ENCODE measurements at places on chromosomes 12 and 14.

DNA sequence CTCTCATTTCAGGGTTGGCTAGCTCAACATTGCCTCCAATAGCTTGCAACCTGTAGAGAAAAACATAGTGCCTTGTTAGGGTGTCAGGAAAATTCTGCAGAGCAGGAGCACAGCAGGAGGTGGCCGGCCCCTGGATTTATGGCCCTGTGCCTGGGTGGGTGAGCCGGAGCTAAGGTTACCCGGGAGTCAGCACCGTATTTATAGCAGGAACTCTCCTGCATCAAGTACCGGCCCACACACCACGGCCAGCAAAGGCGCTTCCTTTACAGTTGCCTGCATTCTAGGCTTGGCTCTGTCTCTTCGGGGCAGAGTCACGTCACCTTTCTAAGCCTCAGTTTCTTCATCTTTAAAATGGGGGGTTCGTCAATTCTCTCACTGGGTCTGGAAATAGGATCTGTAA is 52.8 kb upstream of the EML1 start:
- no peak for DNase-seq

GRCh38 chr14:73802431-73803188 is 49.0 kb upstream of the PTGR2 start:
- DNase-seq, result no peak

GRCh38 chr12:45368841-45369489 is 153.1 kb downstream of the ANO6 start:
- DNase-seq, result no peak

- no peak for DNase-seq
Measured at GRCh38 chr12:75361408-75361807, 26.9 kb downstream of the GLIPR1L1 start.

DNA sequence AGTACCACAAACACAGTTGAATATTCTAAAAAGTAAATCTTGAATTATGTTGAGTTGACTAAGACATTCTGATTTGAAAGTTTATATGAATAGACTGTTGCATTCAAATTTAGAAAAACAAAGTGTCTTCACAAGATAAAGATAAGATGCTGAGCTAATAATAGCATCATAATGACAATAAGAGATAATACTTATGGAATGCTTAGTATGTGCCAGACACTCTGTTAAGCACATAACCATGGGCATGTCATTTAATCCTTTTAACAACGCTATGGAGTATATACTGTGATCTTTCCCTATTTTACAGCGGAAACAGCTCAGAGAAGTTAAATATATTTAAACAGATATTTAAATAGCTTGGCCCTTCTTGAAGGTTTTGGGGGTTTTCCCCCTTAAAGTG is 163.4 kb downstream of the SRGAP1 start:
- no peak for DNase-seq

- DNase-seq, result no peak
Measured at GRCh38 chr12:78420991-78421390, 443.6 kb upstream of the SYT1 start.

DNA sequence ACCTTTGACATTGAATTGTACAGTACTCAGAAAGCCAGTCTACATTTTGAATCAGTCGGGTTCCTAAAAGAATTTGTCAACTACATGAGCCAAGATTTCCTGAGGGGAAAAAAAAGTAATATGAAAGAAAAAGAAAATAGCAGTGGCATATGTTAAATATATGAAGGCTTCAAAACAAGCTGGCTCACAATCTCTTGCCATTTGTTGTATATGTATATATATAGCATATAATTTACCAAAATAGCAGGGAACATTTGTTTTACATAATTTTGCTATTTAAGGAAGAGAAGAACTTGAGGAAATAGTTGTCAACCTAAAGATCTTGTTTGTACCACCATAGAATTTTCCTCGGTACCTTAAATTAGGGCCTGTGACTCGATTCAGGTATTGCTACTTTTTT is 16.9 kb downstream of the SVOP start:
- DNase-seq, result no peak

DNA sequence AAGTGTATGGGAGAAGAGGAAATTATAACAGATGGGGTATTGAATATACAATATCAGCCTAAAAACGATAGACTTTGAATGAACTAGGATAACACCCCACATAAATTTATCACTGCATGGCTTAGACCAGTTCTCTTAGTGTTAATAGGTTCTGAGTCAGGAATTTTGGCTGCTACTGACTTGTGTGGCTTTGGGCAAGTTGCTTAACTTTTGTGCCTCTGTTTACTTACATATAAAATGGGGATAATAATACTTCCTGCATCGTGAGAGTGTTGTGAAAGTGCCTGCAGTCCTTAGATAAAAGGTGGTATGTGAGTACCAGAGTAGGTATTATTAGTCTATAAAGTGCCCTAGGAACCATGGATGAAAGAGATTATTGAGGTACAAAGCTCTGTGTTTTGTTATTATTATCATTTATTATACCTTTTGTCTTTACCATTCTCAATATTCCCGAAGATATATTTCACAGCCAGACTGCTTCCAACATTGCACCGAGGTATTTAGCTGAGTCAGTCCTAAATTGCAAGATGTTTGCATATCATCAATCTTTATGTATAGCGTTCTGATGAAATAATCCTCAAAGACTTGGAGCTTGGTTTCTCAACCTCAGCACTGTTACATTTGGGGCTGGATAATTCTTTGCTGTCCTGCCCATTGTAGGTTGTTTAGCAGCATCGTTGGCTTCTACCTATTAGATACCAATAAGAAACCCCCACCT is 2.3 kb upstream of the PAWR start:
- no peak for DNase-seq

- DNase-seq, result no peak
Measured at GRCh38 chr12:26855337-26855736, 22.3 kb upstream of the ITPR2 start.

- no peak for DNase-seq
Measured at GRCh38 chr14:100713705-100714104, 13.0 kb upstream of the DLK1 start.

DNA sequence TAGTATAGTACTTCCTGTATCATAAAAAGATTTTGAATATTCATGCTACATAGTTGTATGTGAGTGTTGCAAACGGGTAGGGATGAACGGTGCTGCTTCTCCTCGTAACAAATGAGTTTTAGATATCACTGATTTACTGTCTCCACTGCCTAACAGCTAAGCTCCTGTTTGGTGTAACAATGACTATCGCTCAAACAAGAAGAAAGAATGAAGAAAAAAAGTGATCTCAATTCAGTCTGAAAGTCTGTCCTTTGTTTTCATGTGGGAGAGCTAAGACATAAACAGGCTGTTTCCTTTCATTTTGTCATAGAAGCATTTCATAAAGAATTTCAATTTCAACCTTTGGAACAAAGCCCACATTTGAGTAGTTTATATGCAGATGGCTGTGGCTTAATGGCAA is 26.1 kb upstream of the RTRAF start:
- DNase-seq, result no peak

- no peak for DNase-seq
Measured at GRCh38 chr14:54219261-54220070, 177.3 kb upstream of the CDKN3 start.

DNA sequence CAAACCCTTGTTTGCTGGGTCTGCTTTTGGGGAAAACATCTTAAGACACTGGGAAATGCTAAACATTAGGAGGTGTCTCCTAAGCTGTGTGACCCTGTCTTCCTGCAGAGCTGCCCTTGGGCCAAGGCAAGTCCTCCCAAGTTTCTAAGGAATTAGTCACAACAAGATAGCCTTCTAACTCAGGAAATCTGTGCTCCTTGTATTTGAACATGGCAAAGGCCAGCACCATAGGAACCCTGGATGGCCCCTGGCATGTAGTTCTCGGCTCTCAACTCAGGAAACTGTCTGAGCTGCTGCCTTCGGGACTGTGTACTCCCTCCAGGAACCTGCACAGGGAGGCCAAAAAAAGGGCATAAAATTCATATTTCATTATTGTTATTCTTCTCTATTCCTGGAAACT is 37.6 kb upstream of the LTBP2 start:
- DNase-seq, result no peak

- no peak for DNase-seq
Measured at GRCh38 chr14:101687756-101688546, 73.6 kb upstream of the PPP2R5C start.

DNA sequence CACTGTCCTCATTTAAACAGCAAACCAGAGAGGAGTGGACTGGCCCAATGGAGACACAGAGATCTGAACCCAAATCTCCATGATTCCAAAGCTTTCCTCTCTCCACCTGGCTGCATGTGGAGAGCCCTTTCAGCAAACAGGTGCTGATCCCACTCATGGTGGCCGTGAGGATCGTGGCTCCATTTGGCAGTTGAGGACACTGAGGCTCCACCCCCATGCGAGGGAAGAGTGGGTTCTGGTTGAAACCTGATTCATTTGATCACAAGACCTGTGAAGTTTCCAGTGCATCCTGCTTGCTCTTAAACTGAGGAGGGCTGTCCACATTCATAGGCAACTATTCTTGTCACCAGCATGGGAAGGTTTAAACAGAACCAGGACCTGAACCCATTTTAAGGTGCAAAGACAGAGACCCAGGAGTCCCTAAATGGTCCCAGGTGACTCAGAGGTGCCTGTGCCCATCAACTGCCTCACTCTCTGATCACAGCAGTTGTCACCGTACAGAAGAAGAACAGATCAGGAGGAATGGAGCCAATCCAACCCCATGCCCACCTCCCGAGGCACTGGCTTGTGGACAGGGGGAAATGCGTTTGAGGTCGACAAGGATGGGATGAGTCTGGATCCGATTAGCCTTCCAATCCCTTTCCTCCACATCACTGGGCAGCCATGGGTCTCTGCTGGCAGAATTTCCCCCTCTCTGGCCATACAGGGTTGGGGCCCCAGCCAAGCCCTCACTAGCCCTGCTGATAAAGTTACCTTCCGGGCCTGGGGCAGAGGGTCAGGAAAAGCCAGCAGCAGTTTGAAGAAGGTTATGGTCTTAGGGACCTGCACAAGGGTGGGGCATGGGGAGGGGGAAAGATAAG is 45.5 kb upstream of the BCL11B start:
- no peak for DNase-seq

DNA sequence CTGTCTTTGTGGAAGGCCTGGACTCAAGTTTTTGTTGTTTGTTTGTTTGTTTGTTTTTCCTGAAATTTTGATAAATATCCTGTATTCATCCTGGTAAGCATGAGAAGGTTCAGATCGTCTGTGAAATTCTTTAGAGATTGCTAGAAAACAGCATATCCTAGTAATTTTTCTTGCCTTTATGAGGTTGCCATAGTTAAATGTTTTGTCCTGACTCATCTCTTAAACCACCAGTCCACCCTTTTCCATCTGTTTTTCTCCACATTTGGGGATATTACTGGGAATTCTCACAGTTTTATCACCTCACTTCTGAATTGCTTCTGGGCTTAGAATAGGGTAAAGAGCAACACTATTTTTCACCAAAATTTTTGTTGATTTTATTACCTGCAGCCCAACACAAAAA is 248.3 kb downstream of the FBXL14 start:
- no peak for DNase-seq

- no peak for DNase-seq
Measured at GRCh38 chr12:103833095-103833775, 7.8 kb downstream of the NT5DC3 start.

GRCh38 chr12:92224685-92225331 is 79.2 kb upstream of the BTG1 start:
- DNase-seq, result no peak

- no peak for DNase-seq
Measured at GRCh38 chr12:84561351-84561750, 351.2 kb downstream of the SLC6A15 start.

GRCh38 chr12:111330800-111331752 is 37.8 kb downstream of the PHETA1 start:
- no peak for DNase-seq

DNA sequence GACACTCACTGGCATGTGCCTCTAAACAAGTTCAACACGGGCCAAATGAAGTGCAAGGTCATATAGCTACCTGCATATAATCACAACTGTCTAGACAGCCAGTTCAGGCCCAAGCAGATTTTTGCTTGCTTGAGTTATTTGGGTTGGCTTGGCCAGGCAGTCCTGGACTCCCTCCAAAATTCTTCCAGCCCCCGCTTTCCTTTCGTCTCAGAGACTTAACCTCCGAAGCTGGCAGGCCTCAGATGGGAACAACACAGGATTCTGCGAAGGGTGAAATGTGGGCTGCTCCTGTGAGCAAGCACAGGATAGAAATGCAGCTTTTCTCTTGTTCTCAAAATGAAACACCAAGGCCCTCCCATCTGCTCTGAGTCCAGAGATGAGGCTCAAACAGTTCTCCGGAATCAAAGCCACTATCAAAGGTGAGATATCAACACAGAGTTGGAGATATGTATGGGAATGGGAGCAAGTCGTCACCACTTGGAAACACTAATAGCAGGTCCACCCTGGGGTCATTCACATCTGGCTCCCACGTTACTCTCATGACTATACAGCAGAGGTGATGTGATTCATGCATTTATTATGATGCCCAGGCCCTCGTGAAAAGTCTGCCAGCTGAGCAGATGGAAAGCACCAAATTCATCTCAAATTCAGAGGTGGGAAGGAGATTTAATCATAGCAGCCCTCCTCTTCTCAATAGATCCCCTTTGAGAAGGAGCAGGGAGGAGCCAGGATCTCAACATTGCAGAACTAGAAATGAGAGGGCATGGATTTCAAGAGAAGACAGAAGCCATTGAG is 389.8 kb downstream of the NUAK1 start:
- no peak for DNase-seq

- no peak for DNase-seq
Measured at GRCh38 chr12:40645361-40645760, 46.9 kb upstream of the CNTN1 start.

DNA sequence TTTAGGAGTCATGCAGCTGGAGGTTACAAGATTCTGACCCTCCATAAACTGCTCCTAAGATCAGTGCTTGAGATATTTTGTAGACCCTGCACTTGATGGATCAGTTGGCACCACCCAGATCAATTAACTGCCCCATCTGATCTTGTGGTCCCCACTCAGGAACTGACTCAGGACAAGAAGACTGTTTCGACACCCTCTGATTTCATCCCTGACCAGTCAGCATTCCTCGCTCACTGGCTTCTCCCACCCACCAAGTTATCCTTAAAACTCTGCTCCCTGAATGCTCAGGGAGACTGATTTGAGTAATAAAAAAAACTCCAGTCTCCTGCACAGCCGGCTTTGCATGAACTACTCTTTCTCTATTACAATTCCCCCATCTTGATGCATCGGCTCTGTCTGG is 360.2 kb downstream of the GALC start:
- no peak for DNase-seq

- DNase-seq, result no peak
Measured at GRCh38 chr12:76919383-76920171, 40.8 kb upstream of the CSRP2 start.

GRCh38 chr12:113062502-113063395 is 6.2 kb downstream of the DTX1 start:
- no peak for DNase-seq

GRCh38 chr12:104605685-104606084 is 148.9 kb downstream of the CHST11 start:
- no peak for DNase-seq

DNA sequence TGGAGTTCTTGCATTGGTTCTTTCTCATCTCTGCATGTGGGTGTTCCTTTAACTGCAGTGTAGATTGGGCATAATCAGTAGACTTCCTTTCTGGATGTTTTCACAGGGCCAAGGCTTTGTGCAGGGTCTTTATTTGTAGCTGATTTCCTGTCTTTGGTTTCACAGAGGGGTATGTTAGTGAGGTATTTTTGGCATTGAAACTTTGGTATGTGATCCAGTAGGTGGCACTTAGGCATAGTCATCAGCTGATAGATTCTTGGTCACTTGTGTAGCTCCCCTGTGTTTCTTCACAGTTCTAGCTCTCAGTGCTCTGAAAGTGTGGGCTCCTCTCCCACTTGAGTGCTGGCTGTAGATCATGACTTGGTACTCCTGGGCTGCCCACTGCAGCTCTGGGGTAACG is 52.7 kb upstream of the LMO3 start:
- no peak for DNase-seq

GRCh38 chr14:22333422-22334274 is 255.4 kb downstream of the DAD1 start:
- DNase-seq, result no peak

Measured in vagina (tissue), 2 donors.